ENCODE measurements at places on chromosomes 5 and 9. TPM values are rescaled to one million over a fixed set of nuclear protein-coding genes. Genes with fewer than 3 reads are reported as not detected.

Gene C7
- total RNA-seq, result not detected

Gene FAM81B
- total RNA-seq, result not detected

Gene ZDHHC12
- 80.9 TPM for total RNA-seq

Gene SPATA31A3
- total RNA-seq, result not detected

Gene OTP
- 0.07 TPM for total RNA-seq

Gene CTXN3
- total RNA-seq, result not detected
